ENCODE measurements at places on chromosomes 5 and 9.

GRCh38 chr9:93182572-93182971, 1.4 kb upstream of the WNK2 start:
- DNase-seq = no peak

DNA sequence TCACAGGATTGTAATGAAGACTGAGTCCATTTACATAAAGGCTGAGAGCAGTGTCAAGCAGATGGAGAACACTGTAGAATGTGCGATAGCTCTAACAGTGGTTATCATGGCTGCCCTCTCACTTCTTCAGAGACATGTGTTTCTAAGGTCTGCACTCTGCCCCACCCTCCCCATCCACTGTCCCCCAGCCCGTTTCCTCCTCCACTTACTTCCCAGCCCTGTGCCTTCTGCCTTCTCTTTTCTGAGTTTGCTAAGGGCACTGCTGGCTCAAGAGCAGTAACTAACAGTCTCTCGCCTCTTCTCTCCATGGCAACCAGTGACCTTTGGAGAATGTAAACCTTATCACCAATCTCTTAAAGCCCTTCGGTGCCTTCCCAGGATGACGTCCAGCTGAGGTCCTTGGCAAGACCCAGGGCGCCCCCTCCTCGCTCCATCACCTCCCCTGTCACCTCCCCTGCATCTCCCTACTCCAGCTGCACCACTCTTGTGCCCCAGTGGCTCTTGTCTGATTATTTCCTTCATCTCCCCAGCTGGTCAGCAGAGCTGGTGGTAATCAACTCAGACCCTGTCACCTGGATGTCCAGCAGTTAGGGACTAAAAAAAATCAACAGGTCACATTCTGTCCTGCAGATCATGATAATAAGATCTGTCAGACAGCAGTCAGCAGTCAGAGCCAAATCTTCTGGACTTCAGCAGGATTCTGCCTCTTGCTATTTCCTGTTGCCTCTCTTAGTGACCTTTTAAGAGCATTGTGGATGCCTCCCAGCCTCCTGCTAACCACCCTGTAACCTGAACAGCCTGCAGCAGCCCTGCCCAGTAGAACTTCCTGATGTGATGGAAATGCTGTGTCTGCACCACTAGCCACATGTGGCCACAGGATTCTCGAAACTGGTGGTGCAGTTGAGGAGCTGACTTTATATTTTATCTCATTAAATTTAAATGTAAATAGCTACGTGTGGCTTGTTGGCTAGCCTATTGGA, 9.0 kb downstream of the FXN start:
- DNase-seq = no peak

GRCh38 chr5:98827161-98827560, 53.7 kb downstream of the RGMB start:
- no peak for DNase-seq

DNA sequence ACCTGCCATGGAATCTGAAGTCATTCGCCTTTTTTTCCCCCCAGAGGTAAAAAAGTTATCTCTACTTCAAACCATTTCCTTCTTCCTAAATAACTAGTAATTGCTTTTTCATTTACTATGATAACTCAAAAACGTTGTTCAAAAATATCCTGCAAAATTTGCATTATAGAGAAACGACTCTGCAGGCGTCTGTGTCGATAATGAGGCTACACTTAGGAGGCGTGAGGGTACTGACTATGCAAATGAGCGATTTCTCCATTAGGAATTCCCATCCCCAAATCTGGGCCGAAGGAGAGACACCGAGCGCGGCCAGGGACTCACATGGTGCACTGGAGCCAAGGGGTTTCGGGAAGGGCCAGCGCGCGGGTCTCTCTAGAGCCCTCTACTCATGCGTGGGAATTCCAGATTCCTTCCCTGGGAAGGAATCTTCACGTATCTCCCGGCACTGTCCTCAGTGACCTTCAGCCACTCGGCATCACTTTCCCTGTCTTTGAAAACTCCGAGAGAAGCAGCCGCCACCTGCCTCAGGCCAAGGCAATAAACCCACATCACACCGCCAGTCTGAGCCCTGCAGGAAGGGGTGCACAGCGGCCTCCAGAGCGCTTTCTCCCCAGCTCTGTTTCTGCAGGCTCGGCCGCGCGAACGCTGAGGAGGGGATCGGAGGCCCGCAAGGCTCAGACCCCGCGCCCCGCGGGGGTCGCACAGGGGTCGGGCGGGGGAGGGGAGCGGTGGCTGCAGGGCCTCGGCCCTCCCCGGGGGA, 718 bp upstream of the DENND4C start:
- DNase-seq = no peak

- no peak for DNase-seq
These were observed 10.1 kb downstream of the RNF145 start for GRCh38 chr5:159199225-159199624.

DNA sequence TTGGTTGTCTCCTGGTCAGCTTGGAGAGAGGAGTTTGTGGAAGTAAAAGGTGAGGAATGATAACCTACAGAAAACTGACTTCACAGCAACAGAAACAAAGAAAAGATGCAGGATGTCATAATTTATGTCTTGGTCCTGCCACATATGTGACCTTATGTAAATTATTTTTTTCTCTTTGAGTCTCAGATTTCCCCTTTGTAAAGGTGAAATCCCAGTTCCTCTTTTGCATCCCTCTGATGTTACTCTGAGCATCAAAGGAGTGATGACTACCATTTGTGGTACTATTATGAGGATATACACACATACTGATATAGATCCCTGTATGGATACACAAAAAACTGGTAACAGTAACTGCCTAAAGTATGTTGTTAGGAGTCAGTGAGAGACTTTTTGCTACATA, 1.4 kb upstream of the THG1L start:
- DNase-seq = no peak

DNA sequence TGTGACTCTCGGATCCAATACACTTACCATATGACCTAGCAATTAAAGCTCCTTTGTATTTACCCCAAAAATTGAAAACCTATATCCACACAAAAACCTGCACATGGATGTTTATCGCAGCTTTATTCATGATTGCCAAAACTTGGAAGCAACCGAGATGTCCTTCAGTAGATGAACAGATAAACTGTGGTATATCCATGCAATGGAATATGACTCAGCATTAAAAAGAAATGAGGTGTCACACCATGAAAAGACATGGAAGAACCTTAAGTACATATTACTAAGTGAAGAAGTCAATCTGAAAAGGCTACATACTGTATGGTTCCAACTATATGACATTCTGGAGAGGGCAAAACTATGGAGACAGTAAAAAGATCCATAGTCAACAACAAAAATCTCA, 82.0 kb upstream of the PHF24 start:
- DNase-seq = no peak

DNA sequence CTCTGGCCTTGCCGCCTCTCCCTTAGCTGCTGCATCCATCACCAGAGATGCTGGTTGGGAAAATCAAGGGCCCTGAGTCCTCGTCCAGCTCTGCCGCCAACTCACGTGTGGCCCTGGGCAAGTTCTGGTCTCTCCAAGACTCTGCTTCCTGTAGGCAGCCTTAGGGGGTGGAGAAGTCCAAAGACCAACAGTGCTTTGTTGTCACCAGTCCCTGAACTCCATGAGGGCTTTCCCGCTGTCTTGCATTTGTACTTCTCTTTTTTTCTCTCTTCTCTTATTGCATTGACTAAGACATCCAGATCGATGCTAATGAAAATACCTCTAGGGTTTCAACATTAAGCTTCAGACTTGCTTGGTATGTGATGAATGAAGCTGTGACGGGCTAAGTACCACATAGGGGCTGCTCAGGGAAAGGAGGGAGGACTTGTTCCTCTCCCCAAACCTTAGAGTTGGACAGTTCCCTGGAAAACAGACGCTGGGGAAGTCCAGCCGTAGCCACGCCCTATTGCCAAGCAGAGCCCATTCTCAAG, 63.7 kb upstream of the STXBP1 start:
- no peak for DNase-seq

- no peak for DNase-seq
These were observed 10.4 kb upstream of the CMBL start for GRCh38 chr5:10317825-10318682.

- DNase-seq = no peak
These were observed 39.0 kb upstream of the ZFYVE16 start for GRCh38 chr5:80368661-80369480.

GRCh38 chr9:70419556-70420440, 5.3 kb upstream of the KLF9 start:
- DNase-seq = peak; percentile 99

- no peak for DNase-seq
These were observed 11.7 kb downstream of the CATSPER3 start for GRCh38 chr5:134979416-134979815.

DNA sequence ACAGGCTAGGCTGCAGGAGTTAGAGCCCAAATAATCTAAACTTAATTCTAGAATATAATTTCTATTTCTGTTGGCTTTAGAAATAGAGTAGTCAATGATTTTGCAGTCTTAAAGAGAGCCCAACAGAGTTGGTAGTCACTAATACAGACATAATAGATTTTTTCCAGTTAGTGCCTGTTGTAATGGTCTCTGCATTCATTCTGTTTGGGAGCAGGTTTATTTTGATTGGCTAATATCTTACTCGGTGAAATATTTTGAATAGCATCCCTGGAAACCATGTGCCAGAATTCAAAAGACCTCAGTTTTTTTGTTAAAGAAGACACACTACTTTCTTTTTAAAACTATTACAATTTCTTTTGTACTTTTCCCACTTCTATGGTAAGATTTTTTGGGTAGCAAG, 107.2 kb downstream of the RASGRF2 start:
- no peak for DNase-seq

DNA sequence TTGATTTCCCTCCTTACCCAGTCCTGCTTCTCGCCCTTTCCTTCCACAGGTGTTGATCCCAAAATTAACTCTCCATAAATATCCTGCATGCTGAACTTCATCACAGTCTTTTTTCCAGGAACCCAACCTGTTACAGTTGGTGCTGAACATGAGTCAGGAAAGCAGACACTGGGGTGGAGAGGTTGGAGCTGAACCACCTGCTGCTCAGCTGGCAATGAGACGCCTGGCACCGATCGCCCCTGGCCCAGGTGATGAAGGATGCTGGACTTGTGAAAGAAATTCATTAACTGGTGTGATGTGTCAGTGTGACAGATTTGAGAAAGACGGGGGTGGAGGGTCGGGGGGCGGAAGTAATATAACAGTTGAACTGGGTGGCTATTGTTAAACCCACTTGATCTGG, 30.6 kb downstream of the CPLX2 start:
- no peak for DNase-seq
